ENCODE measurements at places on chromosomes 7 and 10.

DNA sequence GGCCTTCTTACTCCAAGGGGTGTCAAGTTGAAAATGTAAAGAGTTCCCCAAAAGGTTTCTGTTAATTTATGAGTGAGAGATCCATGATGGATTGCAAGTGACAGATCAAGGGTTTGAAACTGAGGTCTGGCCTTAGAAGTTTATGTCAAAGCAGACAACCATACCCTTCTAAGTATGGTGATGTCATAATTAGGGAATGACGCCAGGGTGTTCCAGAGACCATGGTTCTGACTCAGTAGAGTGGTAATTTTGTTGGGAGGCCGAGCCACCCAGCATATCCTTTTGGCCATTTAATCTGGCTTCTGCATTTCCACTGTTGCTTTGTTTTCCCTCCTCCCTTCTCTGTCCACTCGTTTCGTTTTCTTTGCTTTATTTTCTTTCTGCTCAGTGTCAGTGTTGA, 2.7 kb downstream of the TRUB1 start:
- no peaks in the 10 kb centered on the region for H3K36me3 ChIP-seq
- H3K4me3 ChIP-seq: no peak overlapping the region
- no peaks in the 10 kb centered on the region for H3K27me3 ChIP-seq
- no peak for DNase-seq

- no peak for DNase-seq
- no peaks in the 10 kb centered on the region for H3K27me3 ChIP-seq
- no peak overlapping the region for H3K27ac ChIP-seq
- no peaks in the 10 kb centered on the region for H3K36me3 ChIP-seq
- H3K4me1 ChIP-seq: no peaks in the 10 kb centered on the region
- no peak overlapping the region for H3K4me3 ChIP-seq
Measured at GRCh38 chr7:106187613-106188350, 75.7 kb upstream of the SYPL1 start.

DNA sequence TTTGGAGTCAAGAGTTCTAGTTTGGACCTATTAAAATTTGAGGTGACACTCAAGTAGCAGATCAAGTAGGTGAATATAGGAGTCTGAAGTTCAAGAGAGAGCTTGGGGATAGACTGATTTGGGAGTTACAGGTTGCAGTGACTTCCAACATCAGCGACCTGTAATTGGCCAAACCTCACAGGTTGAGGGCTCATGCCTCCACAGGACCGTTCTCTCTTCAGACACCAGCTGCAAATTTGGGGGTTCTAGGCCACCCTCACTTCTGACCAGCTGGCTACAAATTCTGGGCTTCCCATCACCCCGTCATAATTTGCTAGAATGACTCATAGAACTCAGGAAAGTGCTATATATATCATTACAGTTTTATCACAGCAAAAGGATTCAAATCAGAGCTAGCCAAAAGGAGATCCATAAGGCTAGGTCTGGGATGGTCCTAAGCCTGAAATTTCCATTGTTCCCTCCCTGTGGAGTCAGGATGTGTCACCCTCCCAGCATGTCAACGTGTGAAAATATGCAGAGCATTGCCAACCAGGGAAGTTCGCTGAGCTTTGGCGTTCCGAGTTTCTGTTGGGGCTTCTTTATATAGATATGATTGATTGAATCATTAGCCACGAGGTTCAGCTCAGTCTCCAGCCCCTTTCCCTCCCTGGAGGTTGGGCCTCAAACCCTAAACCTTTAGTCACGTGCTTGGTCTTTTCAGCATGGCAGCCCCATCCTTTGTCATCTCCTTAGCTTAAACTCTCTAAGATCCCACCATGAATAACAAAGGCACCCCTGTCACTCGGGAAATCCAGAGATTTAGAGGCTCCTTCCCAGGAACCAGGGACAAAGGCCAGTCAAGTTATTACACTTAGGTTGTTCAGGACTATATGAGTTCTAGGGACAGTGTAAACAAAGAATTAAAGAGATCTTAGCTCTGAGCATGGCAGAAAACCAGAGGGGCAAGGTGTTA, 20.7 kb upstream of the ZNF212 start:
- no peak overlapping the region for H3K4me3 ChIP-seq
- no peaks in the 10 kb centered on the region for H3K4me1 ChIP-seq
- no peak for DNase-seq
- no peak overlapping the region for H3K27ac ChIP-seq
- peaks cover 7% of the 10 kb centered on the region for H3K36me3 ChIP-seq
- no peaks in the 10 kb centered on the region for H3K27me3 ChIP-seq

DNA sequence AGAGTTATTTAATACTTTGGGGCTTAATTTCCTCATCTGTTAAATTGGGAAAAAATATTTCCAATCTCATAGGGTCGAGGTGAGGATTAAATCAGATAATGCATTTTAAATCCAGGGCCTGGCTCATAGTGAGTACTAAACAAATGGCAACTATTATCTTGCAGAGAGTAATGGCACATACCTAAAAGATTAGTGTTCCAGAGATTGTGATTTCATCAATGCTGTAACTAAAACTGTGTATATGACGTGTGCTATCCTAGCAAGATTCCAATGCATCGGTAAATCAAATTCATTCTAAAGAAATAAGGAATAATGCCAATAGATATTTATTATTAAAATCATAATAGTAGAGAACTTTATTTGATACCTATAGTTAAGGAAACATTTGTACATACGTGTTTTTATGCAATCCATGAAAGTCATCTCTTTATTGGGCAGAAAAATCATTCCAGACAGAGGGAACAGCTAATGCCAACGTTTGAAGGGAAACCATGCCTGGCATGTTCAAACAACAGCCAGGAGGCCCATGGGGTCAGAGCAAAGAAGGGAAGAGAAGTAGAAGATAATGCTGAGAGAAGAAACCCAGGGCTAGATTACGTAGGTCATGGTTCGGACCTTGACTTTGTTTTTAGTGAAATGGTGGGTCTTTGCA, 174.8 kb upstream of the AGR3 start:
- H3K27ac ChIP-seq: peak overlapping the region; percentile 54
- no peaks in the 10 kb centered on the region for H3K27me3 ChIP-seq
- no peak for DNase-seq
- no peaks in the 10 kb centered on the region for H3K4me1 ChIP-seq
- H3K36me3 ChIP-seq: no peaks in the 10 kb centered on the region
- H3K4me3 ChIP-seq: no peak overlapping the region

Measured in breast epithelium (tissue), 4 donors.